ENCODE measurements at places on chromosomes 13 and 19.

GRCh38 chr19:45424191-45425058 lies 708 bp upstream of the ERCC1 start:
- peak; percentile 90 for DNase-seq

- no peak for DNase-seq
Measured at GRCh38 chr19:38055655-38056521, 148.9 kb downstream of the SIPA1L3 start.

GRCh38 chr13:112854321-112854720 lies 114.7 kb upstream of the MCF2L start:
- no peak for DNase-seq

- no peak for DNase-seq
Measured at GRCh38 chr13:29323954-29324353, 271.5 kb downstream of the SLC7A1 start.

- DNase-seq: no peak
Measured at GRCh38 chr19:3652422-3652821, 25.8 kb upstream of the CACTIN start.
